K562 (cell line): ENCODE measurements at places on chromosomes 11 and 22.

DNA sequence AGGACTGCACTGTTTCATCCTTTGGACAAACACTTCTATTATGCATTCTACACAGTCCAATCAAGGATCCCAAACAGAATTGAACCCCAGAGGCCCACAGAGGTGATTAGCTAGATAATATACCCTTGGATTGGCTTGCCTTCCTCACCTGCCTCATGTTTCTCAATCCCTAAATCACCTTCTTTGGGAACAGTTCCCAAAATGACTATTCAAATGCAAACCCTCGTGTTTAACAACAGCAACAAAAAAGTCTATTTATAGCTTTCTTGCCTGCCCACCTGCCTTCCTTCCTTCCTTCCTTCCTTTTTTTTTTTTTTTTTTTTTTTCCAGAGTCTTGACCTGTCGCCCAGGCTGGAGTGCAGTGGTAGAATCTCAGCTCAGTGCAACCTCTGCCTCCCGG, 180.0 kb downstream of the CNTN5 start:
- no peak overlapping the region for H3K4me3 ChIP-seq
- DNase-seq: no peak
- no peaks in the 10 kb centered on the region for H3K27me3 ChIP-seq

- H3K27me3 ChIP-seq: no peaks in the 10 kb centered on the region
- H3K27ac ChIP-seq: no peak overlapping the region
- no peak for DNase-seq
- H3K4me3 ChIP-seq: no peak overlapping the region
- H3K36me3 ChIP-seq: peaks cover 10% of the 10 kb centered on the region; the same call in 1 of the 3 replicates
Measured at GRCh38 chr11:48154151-48154550, 62.5 kb upstream of the OR4B1 start.

DNA sequence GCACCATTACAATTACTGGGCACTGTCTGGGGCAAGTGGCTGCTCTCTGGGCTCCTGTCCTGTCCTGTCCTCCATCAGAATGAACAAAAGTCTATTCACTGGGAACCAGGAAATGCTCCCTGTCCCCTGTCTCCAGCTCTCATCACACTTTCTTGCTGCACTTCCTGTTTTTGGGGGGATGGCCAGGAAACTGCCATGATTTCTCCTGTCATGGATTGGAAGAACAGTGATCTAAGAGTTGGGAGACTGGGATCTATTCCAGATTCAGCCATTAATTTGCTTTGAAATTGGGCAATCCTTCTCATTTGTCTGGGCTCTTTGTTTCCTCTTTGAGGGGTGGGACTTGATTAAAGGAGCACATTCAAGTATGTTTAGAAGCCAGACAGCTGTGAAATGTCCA, 61.4 kb upstream of the KIRREL3 start:
- no peak overlapping the region for H3K27ac ChIP-seq
- no peak for DNase-seq
- no peak overlapping the region for H3K4me3 ChIP-seq

- H3K27ac ChIP-seq: no peak overlapping the region
- H3K36me3 ChIP-seq: no peaks in the 10 kb centered on the region
- H3K4me1 ChIP-seq: no peaks in the 10 kb centered on the region
- no peaks in the 10 kb centered on the region for H3K27me3 ChIP-seq
- DNase-seq: no peak
Measured at GRCh38 chr11:25734591-25735211, 597.2 kb upstream of the ANO3 start.

GRCh38 chr22:36435516-36436415, 45.7 kb downstream of the TXN2 start:
- H3K27ac ChIP-seq: no peak overlapping the region
- H3K4me1 ChIP-seq: peaks cover 8% of the 10 kb centered on the region
- no peak for DNase-seq
- no peak overlapping the region for H3K4me3 ChIP-seq
- H3K36me3 ChIP-seq: no peaks in the 10 kb centered on the region

DNA sequence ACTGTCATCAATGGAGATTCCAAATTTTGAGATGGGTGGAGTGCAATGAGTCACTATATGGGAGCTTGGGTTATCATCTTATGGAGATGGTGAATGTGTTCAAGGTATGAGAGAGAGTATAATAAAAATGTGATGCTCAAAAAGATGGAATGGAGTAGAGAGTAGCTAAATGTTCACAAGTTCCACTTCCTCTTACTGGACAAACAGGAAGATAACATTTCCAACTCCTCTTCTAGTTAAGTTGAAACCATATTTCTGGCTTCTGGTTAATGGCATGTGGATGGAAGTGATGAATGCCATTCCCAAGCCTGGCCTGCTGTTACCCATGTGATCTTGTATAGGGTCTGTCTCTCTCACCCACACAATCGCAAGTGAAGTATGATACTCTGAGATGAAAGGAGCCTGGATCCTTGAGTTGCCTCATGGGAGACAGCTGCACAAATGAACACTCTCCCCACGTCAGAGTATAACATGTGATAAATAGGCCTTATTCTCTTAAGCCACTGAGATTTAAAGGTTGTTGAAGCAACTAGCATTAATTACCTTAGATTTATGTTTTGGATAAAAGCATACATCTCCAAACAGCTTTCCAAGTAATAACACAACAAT, 111.0 kb downstream of the RAB38 start:
- no peaks in the 10 kb centered on the region for H3K36me3 ChIP-seq
- H3K27ac ChIP-seq: no peak overlapping the region
- no peaks in the 10 kb centered on the region for H3K4me1 ChIP-seq
- no peak for DNase-seq
- H3K27me3 ChIP-seq: no peaks in the 10 kb centered on the region
- no peak overlapping the region for H3K4me3 ChIP-seq

- H3K36me3 ChIP-seq: no peaks in the 10 kb centered on the region
- no peak for DNase-seq
Measured at GRCh38 chr11:112760396-112761059, 200.7 kb upstream of the NCAM1 start.
